ENCODE measurements at places on chromosomes 6 and 20. TPM values are rescaled to one million over a fixed set of nuclear protein-coding genes. Genes with fewer than 3 reads are reported as not detected.

The PPP1R14C gene
- not detected for total RNA-seq

The MOCS1 gene
- total RNA-seq: 13.7 TPM

The ADGRF4 gene
- not detected for total RNA-seq

The ASIP gene
- not detected for total RNA-seq

The TRAPPC3L gene
- total RNA-seq: 0.06 TPM

The BPIFA1 gene
- not detected for total RNA-seq

The GATA5 gene
- not detected for total RNA-seq

The TGM3 gene
- 5.3 TPM for total RNA-seq

The FBXL4 gene
- total RNA-seq: 9.7 TPM

The GTF2H4 gene
- total RNA-seq: 13.4 TPM

The HDGFL1 gene
- not detected for total RNA-seq

The PRRT1 gene
- total RNA-seq: not detected

The AARS2 gene
- total RNA-seq: 11.4 TPM

The GHRH gene
- not detected for total RNA-seq

The RAET1L gene
- not detected for total RNA-seq

The PCNA gene
- total RNA-seq: 409 TPM

The VPS52 gene
- total RNA-seq: 39.4 TPM

The ENPP1 gene
- 21.5 TPM for total RNA-seq

The BHLHE23 gene
- total RNA-seq: not detected

The GCLC gene
- total RNA-seq: 23.0 TPM

The RSPH9 gene
- total RNA-seq: not detected

The ULBP1 gene
- total RNA-seq: 0.03 TPM

The ACAT2 gene
- 81.8 TPM for total RNA-seq

The GABRR1 gene
- total RNA-seq: not detected

The MTG2 gene
- 31.4 TPM for total RNA-seq

The TCF19 gene
- total RNA-seq: 68.1 TPM

The ZNF217 gene
- 7.7 TPM for total RNA-seq

The MATN4 gene
- 0.50 TPM for total RNA-seq

The PARD6B gene
- 2.8 TPM for total RNA-seq

The HCRTR2 gene
- not detected for total RNA-seq
